ENCODE measurements at places on chromosomes 11 and 22.

- no peak for DNase-seq
Observed at GRCh38 chr11:24661331-24661730, 164.5 kb downstream of the LUZP2 start.

DNA sequence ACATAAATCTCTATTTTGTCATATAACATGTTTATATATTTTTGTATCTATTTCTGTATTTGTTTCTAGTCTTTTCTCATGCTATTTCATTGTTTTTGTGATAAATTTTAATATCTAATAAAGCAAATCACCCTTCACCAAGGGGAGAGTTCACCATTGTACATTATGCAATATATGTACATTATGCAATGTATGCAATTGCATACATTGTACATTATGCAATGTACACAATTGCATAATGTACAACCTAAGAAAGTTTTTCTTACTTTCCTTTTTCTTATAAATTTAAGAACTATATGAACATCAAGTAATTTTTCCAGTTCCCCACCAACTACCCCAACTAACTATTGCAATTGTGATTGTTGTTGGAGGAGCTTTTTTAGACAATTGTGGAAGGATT is 44.1 kb upstream of the GLYATL2 start:
- no peak for DNase-seq

DNA sequence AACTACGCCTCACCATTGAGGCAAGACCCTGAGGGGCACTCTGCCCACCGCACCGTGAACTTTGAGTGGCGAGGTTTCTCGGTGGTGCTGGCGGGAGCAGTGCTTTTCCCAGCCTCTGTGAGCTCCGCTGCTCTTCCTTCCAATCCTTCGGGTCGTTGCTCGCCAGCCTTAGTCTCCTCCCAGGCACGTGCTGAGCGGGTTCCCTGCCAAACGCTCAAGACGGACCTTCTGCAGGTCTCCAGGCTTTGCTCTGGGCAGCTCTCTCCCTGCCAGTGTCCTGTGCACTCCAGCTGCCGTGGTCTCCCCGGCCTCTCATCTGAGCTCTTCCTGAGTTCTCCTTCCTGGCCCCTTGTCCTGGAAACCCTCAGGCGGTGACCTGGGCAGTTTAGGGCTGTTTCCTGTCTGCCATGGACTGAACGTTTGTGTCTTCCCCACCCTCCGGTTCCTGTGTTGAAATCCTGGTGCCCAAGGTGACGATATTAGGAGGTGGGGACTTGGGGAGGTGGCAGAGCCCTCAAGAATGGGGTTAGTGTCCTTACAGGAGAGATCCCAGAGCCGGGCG is 11.2 kb upstream of the MUC6 start:
- DNase-seq: no peak

DNA sequence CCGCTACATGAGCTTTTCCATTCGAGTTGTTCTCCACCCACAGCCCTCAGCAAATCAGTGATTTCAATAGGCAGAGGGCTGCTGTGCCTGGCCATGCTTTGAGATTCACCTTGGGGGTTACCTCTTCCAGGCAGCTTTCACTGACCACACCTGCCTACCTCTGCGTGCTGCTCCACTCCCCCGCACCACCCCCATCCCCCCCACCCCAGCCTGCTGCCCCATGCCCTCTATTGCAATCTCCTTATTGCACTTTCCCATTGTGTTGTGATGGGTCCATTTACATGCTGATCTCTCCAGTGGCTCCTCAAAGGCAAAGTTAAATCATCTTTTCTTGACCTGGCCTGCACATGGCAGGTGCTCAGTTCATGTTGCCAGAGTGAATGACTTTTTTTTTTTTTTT is 18.0 kb upstream of the POLA2 start:
- no peak for DNase-seq

DNA sequence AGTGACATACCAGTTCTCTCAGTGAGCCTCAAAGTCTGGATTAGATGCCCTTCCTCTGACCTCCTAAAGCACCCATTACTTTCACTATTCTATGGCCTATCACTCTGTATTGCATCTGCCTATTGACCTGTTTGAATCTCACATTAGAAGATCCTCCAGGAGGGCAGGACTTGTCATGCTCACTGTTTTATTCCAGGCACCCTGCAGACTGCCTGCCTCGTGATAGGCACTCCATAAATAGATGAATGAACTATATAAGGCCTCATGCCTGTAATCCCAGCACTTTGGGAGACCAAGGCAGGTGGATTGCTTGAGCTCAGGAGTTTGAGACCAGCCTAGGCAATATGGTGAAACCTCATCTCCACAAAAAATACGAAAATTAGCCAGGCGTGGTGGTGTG is 160.1 kb upstream of the CADM1 start:
- no peak for DNase-seq

- DNase-seq: no peak
Observed at GRCh38 chr11:105273660-105274280, 134.2 kb upstream of the CARD18 start.

DNA sequence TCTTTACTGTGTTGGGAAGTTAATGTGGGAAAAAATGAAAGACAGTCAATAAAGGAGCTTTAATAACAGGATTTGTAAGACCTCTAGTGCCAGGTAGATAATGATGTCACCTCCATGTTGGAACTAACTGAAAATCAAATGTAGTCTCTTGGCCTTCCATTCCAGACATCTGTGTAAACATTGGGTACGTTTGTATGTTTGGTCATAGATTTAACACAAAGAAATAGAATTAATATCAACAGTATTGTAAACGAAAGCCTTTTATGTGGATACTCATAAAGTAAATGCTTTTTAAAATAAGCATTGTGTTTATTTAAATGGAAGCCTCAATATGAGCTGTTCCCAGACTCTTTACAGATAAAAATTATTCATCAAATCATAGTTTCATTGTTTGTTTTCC is 605.7 kb downstream of the METTL15 start:
- DNase-seq: no peak

GRCh38 chr11:128553662-128554362 is 33.5 kb downstream of the ETS1 start:
- no peak for DNase-seq

GRCh38 chr11:115745066-115745465 is 240.9 kb upstream of the CADM1 start:
- no peak for DNase-seq

DNA sequence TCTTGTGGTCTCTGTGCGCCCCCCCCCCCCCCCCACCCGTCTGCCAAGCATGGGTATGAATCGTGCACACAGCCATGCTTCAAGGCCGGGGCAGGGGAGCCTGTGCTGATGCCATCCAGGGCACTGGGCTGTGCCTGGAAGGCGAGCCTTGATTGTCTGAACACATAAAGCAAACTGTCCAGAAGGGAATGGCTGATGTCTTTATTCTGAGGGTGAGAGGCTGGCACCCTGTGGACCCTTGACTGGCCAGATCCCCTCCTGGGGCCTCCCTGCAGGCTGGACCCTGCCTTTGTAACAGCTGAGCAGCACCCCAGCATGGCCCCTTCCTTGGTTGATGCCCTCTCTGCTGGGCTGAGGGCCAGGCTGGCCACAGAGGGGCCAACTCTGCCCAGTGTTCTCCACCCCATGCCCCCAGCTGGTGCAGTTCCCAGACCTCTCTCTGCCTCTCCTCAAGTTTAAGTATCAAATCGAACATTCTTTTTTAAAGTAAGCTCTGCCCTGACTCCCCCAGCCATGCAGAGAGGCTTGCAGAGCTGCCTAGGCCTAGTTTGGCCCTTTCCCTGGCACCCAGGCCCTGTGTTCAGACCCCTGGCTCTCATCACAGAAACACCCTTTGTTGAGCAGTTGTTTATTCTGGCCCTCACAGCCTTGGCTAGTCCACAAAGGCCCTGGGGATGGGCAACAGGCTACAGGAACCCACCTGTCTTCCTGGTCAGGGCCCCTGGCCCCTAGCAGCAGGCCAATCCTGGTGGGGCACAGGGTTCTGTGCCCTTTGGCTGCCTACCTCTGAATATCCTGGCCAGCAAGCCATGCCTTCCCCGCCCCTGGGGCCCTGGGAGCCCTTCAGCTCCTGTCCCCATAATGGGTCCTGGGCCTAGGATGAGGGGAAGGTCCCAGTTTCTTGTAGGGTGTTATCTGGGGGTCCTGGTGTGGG is 3.9 kb upstream of the RANBP1 start:
- no peak for DNase-seq

- no peak for DNase-seq
Observed at GRCh38 chr11:70906101-70906500, 346.3 kb downstream of the SHANK2 start.

DNA sequence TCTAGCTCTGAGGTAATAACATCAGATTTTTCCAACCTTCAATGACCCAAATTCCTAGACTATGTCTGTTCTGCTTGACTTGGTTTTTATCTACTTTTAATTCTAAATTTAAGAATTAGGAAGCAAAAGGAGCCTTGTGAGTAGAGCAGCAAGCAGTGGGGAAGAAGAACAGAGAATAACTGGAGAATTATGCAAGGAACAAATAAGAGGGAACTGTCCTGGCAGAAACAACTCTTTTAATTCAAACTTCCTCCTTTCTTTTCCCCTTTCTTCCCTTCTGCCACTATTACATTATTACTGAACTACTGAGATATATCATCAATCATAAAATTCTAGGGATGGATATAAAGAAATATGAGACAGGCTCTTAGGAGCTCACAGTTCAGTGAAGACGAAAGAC is 276.1 kb downstream of the SBF2 start:
- no peak for DNase-seq

DNA sequence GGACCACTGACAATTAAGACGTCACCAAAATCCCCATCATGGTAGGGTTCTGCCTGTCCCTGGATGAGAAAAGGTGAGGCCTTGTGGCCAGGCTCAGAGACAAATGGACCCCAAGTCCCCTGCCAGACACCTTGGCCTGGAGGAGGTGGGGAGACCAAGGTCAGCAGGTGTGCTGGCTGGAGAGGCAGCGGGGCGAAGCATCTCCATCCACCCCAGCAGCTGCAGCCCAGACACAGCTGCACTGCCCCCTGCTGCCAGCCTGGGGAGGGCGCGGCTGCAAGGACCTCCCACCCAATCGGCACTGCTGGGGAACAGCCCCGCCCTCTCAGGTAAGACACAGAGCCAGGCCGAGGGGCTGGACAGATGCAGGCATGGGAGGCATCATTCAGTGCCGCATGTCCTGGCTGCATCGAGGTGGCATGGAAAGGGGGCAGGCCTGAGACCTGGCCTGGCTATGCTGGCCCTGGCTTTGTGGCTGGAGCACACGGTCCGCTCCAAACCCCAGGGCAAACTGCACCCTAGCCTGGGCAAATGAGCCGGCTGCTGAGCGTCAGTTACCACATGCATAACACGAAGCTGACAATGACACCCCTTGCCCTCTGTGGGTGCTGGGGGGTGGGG is 12.2 kb upstream of the MFNG start:
- peak; percentile 86 for DNase-seq

DNA sequence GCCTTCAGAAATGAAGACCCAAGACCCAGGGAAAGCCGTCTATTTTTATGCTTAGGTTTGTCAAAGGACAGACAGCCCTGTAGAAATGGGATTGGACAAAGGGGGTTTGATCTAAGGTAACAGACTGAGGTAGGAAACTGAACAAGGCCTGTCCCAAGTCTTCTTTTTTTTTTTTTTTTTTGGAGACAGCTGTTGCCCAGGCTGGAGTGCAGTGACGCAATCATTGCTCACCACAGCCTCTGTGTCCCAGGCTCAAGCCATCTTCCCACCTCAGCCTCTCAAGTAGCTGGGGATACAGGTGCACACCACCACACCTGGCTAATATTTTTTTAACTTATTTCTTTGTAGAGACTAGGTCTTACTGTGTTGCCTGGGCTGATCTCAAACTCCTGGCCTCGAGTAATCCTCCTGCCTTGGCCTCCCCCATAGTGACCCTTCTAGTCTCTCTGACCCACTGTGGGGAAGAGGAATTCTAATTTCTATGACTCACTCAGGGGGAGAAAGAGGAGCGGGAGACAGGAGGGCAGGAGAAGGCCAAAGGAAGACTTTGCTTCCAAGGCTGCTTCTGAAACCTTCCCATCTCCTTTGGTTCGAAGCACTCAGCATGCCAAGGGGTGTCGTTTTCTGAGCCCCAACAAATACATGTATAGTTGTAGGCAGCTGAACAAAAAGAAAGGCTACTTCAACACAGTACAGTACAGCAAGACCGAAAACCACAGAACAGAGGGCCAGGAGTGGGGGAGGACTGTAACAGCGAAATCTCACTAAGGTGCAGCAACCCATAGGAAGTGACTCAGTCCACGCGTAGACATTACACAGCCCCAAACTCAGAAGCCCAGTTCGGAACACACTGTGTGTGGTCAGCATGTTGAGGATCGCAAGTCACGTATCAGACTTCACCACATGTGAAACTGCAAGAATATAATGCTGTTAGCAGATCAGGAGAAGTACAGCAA is 872 bp downstream of the TMA7B start:
- peak; percentile 79 for DNase-seq

- no peak for DNase-seq
Observed at GRCh38 chr11:8389029-8389996, 125.6 kb upstream of the LMO1 start.

DNA sequence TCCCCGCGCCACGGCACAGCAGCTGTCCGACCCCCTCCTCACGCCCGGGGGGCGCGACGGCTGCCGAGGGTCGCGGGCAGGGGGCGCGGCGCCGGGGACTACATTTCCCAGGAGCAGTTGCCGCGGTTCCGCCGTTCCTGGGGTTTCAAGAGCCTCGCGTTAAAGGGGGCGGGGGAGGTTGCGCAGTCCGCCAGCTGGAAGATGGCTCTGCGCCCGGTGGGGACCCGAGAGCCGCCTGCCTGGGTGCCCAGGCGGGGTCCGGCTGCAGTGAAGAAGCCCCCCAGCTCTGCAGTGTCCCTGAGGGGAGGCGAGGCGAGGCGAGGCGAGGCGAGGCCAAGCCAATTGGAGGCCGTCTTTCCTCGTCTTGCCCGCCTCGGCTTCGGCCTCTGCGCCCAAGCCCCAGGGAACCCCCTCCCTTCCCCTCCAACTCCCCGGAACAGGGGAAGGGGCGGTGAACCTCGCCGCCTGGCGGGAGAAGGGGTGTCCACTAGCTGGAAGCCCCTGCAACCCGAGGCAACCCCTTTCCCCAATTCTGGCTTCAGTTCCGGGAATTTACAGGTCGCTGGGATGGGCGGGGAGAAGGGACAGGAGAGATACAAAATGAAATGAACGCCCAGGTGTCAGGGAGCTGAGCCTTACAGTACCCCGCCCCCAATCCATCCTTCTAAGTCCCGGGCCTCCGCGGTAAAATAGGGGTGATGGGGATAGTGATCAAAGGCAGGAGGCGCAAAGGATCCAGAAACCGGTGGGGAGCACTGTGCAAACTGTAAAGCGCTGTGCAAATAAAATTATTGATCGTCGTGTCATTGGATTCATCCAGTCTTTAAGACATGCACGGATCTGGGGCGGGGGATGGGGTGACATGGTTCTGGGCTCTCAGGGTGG is 5.2 kb upstream of the GCAT start:
- no peak for DNase-seq

DNA sequence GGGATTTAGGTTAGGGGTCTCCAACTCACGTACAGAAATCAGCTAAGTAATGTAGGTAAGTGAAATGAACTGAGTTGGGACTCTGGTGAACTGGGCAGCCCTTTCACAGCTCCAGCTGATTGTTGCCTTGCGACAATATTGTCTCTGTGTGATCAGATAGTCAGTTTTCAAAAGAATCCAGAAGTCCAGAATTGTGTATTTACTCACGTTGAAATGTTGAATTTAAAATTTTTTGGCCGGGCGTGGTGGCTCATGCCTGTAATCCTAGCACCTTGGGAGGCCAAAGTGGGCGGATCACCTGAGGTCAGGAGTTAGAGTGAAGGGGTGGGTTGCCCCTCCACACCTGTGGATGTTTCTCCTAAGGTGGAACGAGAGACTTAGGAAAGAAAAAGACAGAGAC is 18.8 kb upstream of the WDR74 start:
- DNase-seq: no peak

GRCh38 chr22:47395481-47395880 is 633.0 kb downstream of the TBC1D22A start:
- DNase-seq: no peak

Measured in GM10248 (cell line).